ENCODE measurements at places on chromosomes 12 and 14.

GRCh38 chr14:93956514-93957332, 19.6 kb downstream of the ASB2 start:
- DNase-seq, result no peak

DNA sequence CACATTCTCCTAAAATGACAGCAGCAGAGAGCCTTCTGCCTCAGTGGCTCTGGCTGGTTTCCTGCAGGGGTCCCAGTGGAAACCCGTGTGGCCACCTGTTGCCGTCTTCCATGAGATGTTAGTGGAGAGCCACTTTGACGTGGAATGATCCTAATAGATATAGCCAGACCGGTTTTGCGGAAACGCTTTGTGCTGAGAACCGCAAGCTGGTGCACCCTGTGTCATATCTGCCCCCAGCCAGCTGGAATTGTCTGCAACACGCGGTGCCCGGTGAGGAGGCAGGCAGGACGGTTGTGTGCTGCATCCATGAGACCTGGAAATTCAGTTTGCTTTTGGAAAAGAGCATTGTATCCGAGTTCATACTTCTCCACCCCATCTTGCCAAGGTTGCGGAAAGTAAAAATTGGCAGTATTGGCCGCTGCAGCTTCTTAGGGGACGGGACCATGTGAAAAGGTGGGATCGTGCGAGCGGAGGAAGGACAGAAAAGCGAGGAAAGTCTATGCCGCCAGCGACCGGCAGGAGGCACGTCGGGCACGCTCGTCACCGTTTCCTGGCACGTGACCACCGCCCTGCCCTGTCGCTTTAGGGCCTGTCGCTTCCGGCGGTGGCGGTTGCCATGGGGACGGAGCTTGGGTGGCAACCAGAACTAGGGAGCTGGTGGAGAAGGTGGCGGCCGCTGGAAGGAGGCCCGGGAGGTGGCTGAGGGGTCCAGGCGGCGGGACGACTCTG, at the start of gene CFAP251:
CFAP251 (plus strand) TSS at position 643 of the 729 bp plus-strand sequence. CDS start 2,714 bp downstream, outside the sequence.
- DNase-seq, result peak; percentile 95

GRCh38 chr12:117514016-117514415, 152.6 kb upstream of the NOS1 start:
- no peak for DNase-seq

DNA sequence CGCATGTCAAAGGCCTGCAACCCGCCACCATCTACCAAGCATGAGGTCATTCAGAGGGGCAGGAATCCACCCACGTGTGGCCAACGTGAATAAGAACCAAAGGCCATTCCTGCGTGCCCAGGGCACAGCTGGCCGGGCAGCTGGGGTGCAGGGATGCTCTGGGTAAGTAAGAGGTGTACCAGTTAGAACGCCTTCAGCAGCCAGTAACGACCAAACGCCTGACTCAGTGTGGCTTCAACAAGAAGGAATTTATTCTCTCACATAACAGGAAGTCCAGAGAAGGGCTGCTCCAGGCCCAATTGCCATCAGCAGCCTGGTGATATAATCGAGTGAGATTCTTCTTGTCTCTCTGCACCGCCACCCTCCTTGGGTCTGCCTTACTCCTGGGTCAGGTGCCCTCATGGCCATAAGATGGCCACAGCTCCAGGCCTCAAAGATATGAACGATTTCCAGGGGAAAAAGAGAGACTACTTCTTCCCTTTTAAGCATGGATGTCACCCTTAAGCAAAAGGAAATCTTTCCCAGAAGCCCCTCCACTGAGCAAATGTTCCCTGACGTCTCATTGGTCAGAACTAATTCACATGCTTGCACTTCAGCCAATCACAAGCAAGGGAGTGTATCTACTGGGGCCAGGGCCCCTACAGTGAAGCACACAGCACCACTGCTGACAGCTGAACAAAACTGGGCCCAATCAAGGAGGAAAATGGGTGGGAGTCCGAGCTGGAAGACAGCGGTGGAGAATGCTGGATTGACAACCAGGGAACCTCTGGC, 7.3 kb downstream of the TTC7B start:
- peak; percentile 42 for DNase-seq

- DNase-seq, result no peak
Observed at GRCh38 chr12:96189781-96190180, 4.4 kb upstream of the ELK3 start.

- DNase-seq, result no peak
Observed at GRCh38 chr12:106739318-106739717, 35.2 kb upstream of the RIC8B start.

DNA sequence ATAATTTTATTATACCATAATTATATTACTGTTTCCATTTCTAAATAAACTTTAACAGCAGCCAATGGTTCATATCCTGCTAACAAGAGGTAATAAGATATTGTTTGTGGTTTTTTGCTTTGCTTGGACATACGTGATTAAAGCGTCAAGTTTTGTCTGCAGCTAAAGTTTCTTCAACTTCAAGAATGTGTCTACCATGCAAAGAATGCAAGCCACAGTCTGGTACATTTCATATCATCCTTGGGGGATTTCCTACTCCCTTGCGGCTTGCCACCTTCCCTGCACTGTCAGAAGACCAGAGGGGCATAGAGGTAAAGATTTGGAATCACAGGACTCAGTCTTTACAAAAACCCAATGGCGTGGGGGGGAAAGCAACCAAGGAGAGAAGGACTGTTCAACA, 125.2 kb downstream of the MED13L start:
- DNase-seq, result no peak

DNA sequence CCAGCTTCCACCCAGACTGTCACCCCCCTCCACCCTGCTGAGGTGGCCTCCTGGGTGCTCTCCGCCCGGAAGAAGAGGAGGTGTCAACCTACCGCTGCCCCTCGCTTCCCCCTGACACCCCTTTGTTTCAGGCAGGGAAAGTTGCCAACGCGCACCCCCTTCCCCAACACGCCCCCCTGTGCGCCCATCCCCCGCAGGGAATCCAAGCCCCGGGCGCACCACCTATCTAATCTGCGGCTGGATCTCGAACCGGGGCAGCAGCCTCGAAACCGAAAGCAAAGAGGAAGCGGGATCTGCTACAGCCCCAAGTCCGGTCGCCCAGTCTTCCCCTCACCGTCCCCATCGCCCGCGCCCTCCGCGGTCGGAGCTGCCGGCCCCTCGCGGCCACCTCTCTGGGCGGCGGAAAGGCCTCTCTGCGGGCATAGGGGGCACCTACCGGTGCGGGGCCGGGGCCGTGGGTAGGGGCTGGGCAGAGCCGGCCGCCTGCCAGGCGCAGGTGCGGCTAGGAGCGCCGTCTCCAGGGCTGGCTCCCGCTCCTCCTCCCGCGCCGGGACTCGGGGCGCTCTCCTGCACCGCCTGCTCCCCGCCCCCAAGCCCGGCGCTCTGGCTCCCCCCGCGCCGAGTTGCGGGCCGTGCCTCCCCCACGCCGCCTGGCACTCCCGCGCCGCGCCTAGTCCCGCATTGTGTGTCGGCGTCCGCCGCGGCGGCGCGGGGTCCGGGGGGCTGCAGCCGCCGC, 18.3 kb upstream of the PLEKHH1 start:
- peak; percentile 59 for DNase-seq

DNA sequence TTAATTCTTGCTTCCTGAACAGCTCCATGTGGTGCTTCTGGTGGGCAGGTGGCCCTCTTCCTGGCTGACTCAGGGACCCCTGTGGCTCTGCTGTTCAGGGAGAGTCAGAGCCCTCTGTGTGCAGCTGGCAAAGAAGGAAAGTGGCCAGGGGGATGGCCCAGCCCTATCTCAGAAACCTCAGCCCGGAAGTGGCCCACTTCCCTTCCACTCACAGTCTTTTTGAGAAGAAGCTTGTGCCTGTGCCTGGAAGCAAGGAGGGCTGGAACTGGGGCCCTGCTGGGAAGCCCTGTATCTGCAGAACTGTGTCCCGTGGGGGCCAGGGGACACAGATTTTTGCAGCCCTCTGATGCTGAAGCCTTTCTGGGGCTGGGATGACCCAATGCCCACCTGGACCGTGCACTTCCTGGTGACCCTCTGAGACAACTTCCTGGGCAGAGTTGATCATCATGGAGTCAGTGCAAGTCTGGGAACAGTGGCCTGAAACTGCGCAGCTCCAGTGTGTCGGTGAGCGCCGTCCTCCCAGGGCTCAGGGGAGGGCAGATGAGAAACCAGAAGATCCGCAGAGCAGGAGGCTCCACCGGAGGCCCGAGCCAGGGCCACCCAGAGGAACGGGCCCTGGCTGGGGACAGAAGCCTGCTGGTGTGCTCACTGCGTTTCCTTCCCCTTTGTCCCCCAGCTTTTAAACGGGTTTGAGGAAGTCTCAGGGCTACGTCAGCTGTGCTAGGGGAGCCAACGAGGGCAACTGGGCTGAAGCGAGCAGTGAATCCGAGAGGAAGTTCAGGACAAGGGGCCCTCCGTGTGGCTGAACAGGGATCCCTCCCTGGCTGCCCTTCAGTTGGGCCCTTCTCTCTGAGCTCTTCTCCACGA, 217.4 kb upstream of the RTL1 start:
- no peak for DNase-seq

DNA sequence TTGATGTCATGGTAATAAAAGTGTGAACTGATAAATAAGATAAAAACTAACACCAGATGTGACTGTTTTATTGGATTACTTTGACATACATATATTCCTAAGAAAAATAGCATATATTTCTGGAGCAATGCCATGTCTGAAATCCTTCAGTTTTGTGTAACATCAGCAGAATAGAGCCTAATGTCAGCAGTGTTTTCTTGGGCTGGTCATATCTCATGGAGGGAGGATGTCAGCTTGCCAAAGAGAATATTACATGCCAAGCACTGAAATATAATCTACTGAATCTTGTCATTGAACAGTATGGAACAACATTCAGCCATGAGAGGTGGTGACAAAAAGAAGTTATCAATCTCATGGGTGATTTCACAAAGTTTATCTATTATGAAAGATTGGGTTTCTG, 220.3 kb downstream of the KLHL28 start:
- no peak for DNase-seq

DNA sequence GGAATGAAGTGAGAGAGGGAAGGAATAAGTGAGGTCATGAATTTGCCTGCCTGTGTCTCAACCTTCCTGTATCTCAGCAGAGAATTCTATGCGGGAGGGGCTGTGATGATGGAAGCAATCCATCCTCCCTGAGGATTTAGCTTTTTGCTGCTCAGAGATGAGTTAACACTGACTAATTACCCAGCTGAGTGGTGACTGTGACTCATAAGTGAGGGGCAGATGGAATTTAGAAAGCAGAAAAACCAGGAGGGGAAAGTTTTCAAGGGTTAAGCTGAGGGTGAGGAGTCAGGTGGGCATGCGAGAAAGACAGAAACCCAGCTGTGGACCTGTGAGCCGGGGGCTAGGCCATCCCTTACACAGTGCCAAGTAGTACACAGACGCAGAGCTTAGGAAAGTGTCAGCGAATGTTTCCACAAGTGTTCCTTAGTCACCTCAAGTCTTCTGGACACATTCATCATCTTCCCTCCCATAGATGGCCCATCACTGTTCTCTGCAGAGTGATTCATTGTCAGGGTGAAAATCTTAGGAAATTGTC, 277.9 kb downstream of the IPO8 start:
- peak; percentile 11 for DNase-seq

DNA sequence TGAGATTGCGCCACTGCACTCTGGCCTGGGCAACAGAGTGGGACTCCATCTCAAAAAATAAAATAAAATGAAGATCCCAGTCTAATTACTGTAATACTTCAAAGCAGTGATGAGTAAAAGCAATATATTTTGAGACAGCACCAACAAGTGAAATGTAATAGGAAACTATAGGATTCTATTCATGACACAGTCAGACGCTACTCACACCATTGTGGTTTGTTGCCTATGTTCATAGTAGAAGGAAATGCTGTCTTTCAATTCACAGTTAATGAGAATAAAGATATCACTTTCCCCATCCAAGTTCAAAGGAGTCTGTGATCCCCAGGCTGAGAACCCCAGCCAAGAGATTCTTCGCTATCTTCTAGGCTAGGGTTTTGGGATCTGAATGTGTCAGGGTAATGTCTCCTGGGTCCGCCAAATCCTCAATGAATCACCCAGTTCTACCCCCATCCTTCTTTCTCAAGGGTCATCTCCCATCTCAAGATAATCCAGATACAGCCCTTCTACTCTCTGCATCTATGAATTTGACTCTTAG, 16.6 kb upstream of the DTX1 start:
- no peak for DNase-seq

GRCh38 chr12:125652681-125653080, 587.4 kb downstream of the AACS start:
- no peak for DNase-seq

DNA sequence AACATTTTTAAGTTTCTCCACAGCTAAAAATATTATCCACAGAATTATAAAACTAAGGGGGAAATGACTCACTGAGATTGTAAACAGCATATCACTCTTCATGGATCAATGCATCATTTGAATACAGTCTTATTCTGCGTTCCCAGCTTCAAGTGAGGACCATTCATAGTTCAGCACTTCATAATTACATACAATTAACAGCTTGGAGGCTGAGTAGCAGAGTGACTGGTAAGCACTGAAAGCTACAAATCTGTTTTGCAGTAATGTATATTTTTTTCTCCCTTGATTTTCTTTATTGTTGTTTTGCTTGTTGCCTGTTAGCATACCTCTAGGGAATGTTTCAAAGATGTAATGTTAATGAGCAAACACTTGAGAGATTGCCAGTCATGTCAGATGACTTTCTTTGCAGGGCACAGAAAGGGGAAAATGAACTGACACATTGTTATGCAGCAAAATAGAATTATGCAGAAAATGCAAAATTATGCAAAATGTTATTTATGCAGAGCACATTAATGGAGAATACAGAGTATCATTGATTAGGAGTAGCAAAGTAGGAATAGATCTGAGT, 138.6 kb downstream of the RPS29 start:
- no peak for DNase-seq

GRCh38 chr12:47636908-47637780, 68.7 kb downstream of the RPAP3 start:
- DNase-seq, result no peak

DNA sequence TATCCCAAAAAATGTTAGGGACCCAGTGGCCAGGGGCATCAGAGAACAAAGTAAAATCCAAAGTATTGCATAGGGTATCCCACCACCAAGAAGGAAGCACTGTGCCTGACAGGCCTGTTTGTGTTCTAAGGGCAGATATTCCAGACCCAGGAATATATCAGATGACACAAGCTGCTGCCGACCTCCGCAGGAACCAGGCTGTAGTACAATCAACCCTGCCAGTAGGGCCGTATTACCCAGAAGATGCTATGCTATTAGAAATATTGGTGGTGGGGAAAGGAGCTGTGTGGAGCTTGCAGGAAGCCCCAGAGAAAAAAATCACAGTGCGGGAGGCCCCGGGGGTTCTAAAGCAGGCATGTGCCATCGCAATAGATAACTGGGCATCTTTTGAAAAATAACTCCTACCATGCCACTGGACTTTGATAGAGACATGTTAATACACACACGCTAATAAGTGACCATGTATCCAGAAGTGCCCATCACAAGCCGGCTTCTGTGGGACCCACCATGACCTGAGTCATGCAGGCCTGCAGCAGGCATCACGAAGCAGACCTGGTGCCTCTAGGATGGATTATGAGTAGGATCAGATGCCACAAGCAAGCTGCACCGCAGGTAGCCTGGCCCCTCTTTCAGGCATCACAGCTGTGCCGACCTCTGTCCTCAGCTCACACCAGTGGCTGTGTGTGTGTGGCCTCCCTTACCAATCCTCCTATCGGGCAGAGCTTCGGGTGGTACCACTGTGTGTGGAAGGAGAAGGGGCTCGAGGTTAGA, 242.7 kb downstream of the BCL11B start:
- no peak for DNase-seq

GRCh38 chr12:71756054-71756690, 1.5 kb downstream of the RAB21 start:
- no peak for DNase-seq

GRCh38 chr14:58740379-58740935, 102.7 kb downstream of the DACT1 start:
- DNase-seq, result no peak
